ENCODE measurements at places on chromosomes 3 and 15. TPM values are rescaled to one million over a fixed set of nuclear protein-coding genes. Genes with fewer than 3 reads are reported as not detected.

The EEF1AKMT4 gene
- 3.6 TPM for total RNA-seq

The EPHA6 gene
- not detected for total RNA-seq

The FGD5 gene
- total RNA-seq: 74.3 TPM

The PRSS50 gene
- total RNA-seq: not detected

The ZMYND10 gene
- 0.20 TPM for total RNA-seq

The BHLHE40 gene
- 7.8 TPM for total RNA-seq

The TICRR gene
- total RNA-seq: 0.40 TPM

The RBMS3 gene
- 24.2 TPM for total RNA-seq

The ISLR gene
- not detected for total RNA-seq

The SV2B gene
- total RNA-seq: 0.40 TPM

The VIPR1 gene
- total RNA-seq: not detected

The AADAC gene
- total RNA-seq: under 0.01 TPM

The GPR27 gene
- total RNA-seq: not detected

The PARP16 gene
- total RNA-seq: 1.7 TPM

The ZNF774 gene
- total RNA-seq: 0.79 TPM

The ZBED2 gene
- not detected for total RNA-seq

The OR5K2 gene
- total RNA-seq: not detected

The BFSP2 gene
- not detected for total RNA-seq

The CFAP20DC gene
- total RNA-seq: 0.65 TPM

The EID1 gene
- 132 TPM for total RNA-seq

The CHDH gene
- under 0.01 TPM for total RNA-seq

The NR2F2 gene
- total RNA-seq: 25.0 TPM

The LXN gene
- 46.4 TPM for total RNA-seq

The C3orf49 gene
- total RNA-seq: not detected

The STRIT1 gene
- not detected for total RNA-seq

The ALDH1L1 gene
- total RNA-seq: not detected

The SLC28A2 gene
- total RNA-seq: not detected
